Activated T-cell treated with anti-CD3 and anti-CD28 coated beads, Interleukin-2, amount 50 U/mL, for 72 hours (primary cell): ENCODE measurements at places on chromosomes 6 and 20.

DNA sequence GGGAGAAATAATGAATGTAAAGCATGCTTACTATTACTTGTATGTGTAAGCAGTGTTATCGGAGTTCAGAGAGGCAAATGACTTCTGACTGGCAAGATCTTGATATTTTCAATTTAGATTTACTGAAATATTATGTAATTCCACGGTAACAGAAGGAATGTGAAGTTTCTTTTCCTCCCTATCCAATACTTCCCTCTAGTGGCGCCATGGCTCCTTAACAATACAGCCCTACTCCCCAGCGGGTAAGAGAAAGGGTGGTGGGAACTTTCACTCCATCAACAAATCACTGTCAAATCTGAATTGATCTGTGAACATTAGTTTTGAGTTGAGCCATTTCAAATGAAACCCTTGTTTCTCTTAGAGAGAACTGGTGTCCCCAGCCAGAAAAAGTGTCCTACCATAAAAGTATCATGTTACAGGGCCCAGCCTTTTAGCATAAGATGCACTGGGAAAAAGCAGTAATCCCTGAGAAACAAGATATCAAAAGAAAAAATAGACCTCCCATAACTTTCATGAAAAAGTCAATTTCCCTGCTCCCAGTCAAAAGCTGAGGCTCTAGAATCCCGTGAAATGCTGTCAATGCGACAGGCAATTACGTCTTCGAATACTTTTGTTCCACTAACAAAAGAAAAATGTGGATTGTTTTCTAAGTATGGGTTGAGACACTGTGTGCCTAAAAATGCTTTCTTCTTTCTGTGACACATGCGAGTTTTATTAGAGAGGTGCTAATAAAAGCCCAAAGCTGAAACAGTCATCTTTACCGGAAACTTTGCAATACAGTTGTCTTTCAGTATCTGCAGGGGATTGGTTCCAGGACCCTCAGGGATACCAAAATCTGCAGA lies 12.9 kb downstream of the COX7A2 start:
- DNase-seq: no peak

DNA sequence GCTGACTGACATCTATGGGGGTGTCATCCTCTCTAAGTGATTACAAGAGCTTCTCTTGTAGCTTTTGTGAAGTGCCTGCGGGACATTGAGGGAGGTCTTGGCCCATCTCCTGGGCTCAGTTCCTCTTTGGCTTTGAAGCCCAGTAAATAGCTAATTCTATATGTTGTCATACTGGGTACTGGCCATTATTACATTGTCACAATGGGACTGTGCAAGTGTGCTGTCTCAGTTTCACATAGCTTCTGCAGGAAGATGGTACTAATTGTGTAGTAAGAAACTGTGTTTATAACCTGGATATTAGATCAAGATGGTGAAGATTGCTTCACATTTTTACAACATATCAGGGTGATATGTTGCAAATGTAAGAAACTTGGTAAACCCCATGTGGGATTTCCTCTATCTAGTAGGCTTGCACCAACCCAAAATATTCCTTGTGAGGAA lies 19.9 kb downstream of the SPINT3 start:
- DNase-seq: no peak

DNA sequence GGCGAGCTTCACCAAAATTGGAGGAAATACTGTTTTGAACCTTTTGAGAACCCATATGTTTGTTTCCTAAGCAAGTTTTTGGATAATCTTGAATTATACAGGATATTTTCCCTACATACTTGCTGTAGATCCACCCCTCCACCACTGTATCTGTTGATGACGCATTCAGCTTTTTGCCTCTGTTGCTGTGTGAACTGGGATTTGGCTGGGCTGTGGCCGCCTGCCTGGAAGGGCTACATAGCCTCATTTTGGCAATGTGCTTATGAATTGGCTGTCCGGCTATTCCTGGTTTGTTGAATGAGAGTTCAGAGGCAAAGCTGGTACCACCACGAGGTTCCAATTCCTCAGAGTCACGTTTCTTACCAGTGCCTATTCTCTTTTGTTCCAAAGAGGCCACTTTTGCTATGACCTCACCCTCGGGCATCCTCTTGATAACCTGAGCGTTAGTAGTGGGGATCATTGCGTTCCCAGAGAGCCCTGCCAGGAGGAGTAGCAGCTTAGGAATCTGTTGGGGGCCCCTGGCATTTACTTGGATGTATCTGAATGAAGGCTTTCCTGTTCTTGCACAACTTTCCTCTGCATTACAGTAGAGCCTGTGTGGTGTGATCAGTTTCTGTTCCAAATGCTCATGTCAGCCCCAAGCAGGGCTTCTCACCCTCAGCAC lies 6.4 kb downstream of the FAM83D start:
- no peak for DNase-seq

- no peak for DNase-seq
Measured at GRCh38 chr6:32181148-32181702, 2.8 kb downstream of the AGER start.

GRCh38 chr6:149482545-149483333 lies 2.1 kb downstream of the ZC3H12D start:
- DNase-seq: no peak

GRCh38 chr6:11219400-11219834 lies 13.1 kb downstream of the NEDD9 start:
- DNase-seq: no peak

- DNase-seq: no peak
Measured at GRCh38 chr6:170097505-170098427, 193.1 kb downstream of the DLL1 start.

DNA sequence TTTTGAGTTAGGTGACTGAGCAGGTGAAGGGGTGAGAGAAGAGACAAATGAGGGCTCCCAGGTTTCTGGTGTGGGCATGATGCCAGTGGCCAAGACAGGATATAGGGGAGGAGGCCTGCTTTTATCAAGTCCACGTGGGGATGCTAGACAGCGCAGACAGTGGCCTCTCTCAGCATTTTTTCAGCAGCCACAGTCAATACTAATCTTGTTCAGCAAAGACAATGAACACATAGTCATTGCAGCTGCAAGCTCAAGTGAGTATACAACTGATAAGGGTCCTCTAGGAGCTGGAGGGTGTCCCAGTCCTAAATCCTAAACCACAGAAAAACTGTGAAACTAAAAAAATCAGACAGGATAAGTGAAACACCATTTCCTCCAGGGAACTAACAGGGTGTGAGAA lies 48.6 kb downstream of the UQCC1 start:
- DNase-seq: no peak

DNA sequence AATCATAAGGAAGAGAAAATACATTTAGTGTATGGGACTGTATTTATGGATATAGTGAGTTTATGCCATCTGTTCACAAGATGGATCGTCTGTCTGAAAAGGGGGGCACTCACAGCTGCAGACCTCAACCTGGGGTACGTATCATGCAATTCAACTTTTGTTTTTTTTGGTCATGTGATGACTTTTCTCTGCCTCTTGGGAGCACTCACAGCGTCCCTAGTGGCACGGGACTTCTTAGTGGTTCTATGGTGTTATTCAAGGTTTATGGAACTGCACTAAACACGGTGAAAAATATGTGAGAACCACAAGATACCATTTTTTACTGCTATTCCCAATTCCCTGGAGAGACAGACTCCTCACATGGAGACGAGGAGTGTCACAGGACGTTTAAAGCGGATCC lies 60.4 kb upstream of the MPC1 start:
- no peak for DNase-seq

DNA sequence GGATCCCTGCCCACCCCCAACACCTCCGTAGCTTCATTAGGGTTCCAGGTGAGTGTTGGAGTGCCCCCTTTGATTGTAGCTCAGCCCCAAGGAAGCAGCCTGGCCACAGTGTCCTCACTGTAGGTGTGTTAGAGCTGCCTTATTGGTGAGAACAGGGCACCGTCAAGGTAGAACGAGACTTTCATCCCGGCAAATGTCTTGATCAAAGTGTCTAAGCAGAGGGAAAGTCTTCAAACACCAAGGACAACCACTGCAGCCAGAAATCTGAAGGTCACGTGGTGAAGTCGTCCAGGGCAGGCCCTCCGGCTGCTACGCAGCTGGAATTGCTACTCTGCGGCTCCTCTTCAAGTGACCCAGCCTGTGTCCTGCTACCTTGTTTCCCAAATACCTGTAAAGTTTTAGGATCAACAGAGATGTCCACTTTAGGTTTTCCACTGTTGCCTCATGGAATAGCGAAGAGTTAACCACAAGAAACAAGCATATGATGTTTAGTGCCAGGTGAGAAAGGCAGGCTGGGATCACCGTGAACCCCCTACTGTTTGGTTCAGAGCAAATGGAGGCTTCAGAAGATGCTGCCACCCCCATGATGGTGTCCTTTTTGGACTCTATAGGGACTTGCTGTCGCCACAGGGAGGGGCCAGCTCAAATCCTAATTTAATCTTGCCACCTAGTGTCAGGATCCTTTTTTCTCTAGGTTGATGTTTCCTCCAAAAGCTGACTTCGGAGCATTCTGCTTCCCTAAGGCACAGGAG lies 1.7 kb upstream of the DLL1 start:
- no peak for DNase-seq

- no peak for DNase-seq
Measured at GRCh38 chr6:138914701-138915100, 73.4 kb downstream of the REPS1 start.

GRCh38 chr6:150767571-150768018 lies 97.9 kb upstream of the MTHFD1L start:
- DNase-seq: no peak

DNA sequence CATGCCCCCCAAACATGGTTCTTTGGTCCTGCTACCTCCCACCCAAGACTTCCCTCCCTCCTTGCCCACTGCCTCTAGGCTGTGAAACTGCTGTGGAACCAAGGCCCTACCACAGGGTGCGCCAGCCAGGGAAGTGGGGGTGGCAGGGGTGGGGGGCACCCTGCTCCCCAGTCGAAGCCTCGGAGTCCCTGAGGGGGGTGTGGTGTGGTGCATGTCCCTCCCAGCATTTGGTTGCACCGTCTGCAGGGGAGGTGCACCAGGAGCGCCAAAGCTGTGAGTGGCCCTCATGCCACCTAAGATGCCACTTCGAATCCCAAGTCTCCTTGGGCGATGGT lies 1.8 kb downstream of the RGS19 start:
- DNase-seq: no peak

DNA sequence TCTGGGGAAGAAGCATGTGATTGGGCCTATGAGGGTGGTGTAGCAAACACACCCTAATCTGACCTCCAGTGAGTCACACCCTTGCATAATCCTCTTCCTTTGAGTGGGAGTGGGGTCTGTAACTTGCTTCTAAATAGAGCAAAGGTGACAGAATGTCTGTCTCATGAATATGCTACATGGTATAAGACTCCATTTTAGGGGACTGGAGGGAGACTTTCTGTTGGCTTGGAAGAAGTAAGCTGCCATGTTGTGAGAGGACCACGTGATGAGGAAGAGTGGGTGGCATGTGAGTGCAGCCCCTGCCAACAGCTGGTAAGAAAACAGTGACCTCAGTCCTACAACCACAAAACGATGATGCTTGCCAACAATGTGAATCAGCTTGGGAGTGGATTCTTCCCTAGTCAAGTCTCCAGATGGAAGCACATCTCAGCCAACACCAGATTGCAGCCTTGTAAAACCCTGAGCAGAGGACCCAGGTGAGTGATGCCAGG lies 3.7 kb downstream of the AK9 start:
- DNase-seq: peak; percentile 13

GRCh38 chr6:10585209-10585845 lies 64.2 kb downstream of the GCNT2 start:
- DNase-seq: no peak

DNA sequence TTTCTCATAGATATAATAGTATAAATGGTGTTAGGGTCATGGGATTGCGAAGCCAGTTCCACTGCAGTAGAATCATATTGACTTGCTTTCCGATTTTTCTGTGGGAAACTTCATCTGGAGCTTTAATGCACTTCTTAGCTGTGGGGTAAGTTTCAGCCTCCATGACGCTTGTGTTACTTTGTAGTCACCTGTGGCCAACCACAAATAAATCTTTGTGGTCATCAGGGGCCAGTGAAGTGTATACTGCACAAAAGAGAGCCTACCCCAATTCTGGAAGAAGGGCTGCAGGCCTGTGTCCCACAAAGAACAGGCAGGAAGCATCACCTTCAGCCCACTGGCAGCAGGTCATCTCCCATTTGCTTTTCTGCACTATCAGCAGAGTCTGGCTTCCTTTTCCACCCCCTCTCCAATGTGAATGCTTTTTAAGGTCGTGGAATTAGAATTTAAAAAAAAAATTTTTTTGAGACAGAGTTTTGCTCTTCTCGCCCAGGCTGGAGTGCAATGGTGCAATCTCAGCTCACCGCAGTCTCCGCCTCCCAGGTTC lies 32.0 kb downstream of the MTHFD1L start:
- DNase-seq: no peak

DNA sequence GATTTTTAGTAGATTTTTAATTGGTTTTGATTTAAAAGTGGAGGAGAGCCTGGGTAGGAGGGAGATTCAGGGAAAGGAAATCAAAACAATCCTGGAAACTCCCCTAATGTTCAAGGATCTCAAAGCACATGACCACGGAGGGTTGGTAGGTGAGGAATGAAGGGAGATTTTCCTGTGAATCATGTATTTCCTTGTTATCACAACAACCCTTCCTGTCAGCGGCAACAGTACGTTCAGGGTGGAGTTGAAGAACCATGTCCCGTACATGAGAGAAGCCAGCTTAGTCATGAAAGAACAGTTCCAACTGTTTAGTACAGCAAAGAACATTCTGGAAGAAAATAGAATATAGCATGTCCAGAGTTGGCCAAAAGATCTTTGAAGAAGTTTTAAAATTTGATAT lies 79.4 kb upstream of the SCAF8 start:
- DNase-seq: no peak

- DNase-seq: no peak
Measured at GRCh38 chr6:48775157-48775556, 664.2 kb upstream of the PTCHD4 start.

DNA sequence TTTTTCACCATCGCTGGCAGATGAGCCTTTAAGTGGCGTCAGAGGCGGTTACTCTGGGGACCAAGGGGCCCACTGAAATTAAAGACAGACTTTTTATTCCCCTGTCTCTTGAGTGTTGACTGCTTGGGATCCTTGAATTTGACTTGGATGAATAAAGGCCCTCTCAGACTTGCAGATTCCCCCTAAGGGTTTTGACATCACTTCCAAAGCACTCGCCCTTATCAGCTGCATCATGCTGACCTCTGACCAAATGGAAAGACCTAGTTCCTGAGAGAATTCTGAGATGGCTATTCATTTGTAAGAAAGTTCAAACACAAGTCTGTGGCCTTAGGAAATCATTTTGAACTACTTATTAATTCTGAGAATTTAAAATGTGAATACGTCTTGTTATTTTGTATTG lies 13.5 kb upstream of the MOXD1 start:
- DNase-seq: no peak

DNA sequence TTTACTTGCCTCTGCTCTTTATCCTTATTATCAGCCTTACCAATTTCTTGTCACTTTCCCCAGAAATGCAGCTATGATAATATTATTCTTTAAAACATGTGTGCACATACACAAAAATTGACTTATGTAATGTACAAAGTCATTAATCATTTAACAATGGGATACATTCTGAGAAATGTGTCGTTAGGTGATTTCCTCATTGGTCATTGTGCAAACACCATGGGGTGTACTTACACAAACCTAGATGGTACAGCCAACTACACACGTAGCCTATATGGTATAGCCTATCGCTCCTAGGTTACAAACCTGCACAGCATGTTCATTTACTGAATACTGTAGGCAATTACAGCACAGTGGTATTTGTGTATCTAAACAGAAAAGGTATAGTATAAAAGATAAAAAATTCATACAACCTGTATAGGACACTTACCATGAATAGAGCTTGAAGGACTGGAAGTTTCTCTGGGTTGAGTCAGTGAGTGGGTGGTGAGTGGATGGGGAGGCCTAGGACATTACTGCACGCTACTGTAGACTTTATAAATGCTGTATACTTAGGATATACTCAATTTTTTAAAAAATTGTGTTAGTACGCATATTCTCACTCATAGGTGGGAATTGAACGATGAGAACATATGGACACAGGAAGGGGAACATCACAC lies 56.9 kb downstream of the HIVEP1 start:
- no peak for DNase-seq
